COR-L47 (cell line): ENCODE measurements at places on chromosomes 7 and 10.

DNA sequence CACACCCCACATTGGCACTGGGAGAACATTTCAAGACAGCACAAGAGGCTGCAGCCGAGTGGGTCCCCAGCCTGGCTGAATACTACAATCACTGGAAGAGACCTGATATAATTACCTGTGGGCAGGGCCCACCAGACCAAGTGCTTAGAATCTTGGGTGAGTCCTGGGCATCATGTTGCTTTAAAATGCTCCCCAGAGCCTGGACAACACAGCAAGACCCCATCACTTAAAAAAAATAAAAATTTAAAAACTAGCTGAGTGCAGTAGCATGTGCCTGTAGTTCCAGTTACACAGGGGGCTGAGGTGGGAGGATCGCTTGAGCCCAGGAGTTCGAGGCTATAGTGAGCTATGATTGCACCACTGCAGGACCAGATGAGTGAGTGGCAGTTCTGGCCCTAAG is 28.1 kb downstream of the FAM171A1 start:
- no peak for DNase-seq

- DNase-seq: no peak
Observed at GRCh38 chr7:80790877-80791276, 128.0 kb downstream of the SEMA3C start.

DNA sequence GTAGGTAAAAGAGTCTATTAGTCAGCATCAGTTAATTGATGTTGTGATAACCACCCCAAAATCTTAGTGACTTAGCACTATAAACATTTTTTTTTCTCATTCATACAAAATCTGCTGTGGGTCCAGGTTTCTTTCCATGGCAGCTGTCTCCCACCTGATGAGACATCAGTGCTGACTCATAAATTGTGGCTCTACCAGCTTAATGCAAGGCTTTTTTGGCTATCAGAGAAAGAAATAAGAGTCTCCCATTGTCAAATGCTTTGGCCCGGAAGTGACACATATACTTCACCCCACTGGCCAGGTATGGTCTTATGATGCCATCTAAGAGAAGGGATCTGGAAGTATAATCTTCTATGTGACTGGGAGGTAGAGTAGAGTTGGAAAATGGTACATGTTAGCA is 14.5 kb downstream of the DNAJB9 start:
- no peak for DNase-seq

GRCh38 chr10:128000471-128001362 is 93.8 kb downstream of the PTPRE start:
- DNase-seq: no peak

- no peak for DNase-seq
Observed at GRCh38 chr10:117311261-117311660, 64.0 kb downstream of the PDZD8 start.

GRCh38 chr10:53209944-53210611 is 437.5 kb upstream of the MBL2 start:
- peak; percentile 31 for DNase-seq

DNA sequence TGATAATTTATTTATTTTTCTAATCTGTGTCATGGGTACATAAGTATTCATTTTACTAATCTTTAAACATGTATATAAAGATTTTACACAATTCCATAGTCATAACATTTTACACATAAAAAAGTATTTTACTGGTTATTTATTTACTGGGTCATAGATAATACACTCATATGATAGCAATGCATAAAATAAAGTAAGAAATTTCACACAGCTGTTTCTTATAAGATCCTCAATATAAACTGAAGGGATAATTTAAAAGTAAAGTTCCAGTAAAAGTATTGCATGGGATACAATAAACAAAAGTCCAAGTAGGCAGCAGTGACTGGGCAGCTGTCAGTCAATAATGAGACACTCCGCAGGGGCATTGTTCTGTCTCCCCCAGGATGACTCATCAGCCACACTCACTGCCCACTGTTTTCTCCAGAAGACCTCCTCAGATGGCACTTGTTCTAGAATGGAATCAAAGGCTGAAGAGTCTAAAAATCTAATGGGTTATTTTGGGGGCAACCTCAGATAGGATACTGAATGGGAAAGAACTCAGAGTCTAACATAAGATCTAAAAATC is 32.7 kb downstream of the DPY19L1 start:
- DNase-seq: no peak

GRCh38 chr10:29923416-29923965 is 135.9 kb downstream of the JCAD start:
- no peak for DNase-seq

- DNase-seq: no peak
Observed at GRCh38 chr10:28970231-28970630, 292.9 kb downstream of the BAMBI start.

DNA sequence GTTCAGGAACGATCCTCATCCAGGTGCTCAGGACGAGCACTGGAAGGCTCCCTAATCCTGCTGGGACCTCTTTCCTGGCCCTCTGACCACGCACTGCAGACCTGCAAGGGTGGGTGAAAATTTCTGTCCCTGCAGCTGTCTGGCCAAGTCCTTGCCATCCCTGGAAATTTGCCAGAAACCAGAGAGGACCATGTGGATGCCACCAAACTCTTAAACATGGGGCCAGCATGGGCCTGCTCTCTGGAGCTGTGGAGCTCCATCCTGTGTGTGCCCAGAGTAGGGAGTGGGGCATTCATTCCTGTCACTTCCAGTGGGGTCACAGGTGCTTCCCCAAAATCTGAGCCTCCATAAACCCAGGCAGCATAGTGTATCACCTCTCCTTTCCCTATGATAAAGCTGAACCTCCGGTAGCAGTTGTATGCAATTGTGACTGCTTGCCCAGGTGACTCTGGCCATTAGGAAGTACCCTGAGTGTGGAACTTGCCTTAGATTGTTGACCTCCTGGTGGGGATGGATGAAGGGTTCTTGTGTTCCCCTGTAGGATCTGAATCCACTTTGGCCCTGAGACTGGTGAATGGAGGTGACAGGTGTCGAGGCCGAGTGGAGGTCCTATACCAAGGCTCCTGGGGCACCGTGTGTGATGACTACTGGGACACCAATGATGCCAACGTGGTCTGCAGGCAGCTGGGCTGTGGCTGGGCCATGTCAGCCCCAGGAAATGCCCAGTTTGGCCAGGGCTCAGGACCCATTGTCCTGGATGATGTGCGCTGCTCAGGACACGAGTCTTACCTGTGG is 57.1 kb downstream of the DMBT1 start:
- no peak for DNase-seq

GRCh38 chr10:14782691-14783363 is 8.1 kb upstream of the FAM107B start:
- no peak for DNase-seq

GRCh38 chr7:116572036-116572435 is 47.2 kb downstream of the CAV1 start:
- DNase-seq: no peak

- no peak for DNase-seq
Observed at GRCh38 chr10:101207026-101207425, 22.2 kb downstream of the LBX1 start.

DNA sequence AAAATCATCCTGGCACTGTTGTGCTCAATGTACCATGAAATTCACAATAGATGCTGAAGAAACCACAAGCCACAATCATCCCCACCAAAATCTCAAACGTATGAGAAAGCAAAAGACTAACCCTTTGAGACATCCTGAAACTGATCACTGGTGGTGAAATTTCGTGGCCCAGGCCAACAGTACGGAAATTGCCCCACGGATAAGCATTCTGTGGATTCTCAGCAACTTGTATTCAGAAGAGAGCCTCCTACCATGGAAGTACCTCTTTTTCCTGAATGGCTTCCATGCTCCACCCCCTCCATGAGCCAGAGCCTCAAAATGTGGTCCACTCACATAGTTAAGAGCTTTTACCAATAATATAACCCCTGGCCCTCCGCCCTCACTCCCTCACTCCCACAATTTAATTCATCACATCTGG is 163.9 kb upstream of the AUTS2 start:
- DNase-seq: no peak

GRCh38 chr10:48494611-48495010 is 110.3 kb downstream of the ARHGAP22 start:
- no peak for DNase-seq

- DNase-seq: no peak
Observed at GRCh38 chr7:26549281-26549944, 257.8 kb downstream of the SNX10 start.

DNA sequence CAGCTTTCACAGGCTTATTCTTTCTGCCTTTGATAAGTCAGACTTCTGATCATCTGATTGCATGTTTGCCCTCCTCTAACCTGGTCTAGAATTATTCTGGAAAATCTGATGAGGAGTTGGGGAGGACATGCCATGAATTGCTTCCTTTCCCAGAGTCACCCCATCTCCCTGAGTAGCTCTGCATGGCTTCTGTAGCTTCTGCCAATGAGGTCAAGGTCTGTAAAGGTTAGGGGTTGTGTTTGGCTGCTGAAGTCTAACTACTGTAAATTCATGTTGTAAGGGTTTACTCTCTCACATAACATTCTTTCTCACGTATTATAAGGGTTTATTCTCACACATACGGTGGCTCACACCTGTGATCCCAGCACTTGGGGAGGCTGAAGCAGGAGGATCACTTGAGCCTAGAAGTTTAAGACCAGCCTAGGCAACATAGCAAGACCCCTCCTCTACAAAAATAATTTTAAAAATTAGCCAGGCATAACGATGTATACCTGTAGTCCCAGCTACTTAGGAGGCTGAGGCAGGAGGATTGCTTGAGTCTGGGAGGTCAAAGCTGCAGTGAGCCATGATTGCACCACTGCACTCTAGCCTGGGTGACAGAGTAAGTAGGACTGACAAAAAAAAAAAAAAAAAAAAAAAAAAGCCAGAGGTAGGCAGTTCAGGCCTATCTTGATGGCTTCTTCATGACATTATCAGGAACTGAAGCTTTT is 10.7 kb downstream of the GSTO2 start:
- DNase-seq: no peak

DNA sequence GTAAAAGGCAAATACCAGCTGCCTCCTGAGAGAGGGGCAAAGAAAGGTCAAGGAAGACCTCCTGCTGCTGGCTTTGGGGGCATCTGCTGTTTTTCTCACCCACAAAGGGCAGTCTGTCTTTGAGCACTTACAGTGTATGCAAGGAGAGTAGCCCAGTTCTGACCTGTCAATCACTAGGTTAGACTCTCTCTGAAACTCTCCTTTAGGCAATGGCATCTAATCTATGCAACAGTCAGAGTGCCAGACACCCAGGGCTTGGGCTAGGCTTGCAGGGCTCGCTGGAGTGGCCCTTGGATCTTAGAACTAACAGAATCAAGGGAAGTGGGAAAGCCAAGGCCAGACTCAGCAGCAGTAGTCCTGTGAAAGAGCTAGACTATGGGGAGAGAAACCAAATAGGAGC is 522.9 kb downstream of the NRG3 start:
- no peak for DNase-seq

- DNase-seq: no peak
Observed at GRCh38 chr7:85833066-85833465, 646.2 kb upstream of the SEMA3D start.

- DNase-seq: no peak
Observed at GRCh38 chr10:28853195-28853594, 175.9 kb downstream of the BAMBI start.

DNA sequence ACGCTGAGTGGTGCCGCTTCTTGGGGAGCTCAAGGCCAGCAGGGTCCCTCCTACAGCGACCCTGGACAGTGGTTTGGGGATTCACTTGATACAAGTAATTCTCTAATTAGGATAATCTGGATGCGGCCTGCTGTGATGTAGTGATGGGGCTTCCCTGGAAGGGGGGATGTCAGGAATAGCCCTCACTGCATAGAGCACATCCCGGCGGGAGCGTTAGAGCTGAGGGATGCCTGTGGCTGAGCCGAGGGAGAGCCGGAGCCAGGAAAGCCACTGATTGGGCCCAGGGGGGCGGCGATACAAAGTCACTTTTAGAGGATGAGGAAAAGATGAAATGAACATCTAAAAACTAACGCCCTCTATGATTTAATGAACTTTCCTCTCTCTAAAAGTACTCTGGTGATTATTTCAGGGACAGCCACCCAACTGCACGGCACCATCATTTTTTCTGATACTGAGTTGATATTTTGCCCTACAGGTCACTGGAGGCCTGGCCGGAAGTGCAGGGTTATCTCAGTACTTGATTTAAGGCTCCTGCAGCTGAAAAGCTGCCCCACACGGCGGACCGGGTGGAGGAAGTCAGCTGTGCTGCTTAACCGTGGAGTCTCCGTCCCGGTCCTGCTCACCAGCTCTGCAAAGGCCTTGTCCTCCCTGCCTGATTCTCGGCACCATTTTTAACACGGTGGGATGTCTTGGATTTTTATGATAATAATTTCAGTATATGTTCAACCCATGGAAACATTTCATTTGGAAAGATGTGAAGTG is 518.8 kb downstream of the DNAJB6 start:
- DNase-seq: no peak

- DNase-seq: no peak
Observed at GRCh38 chr7:40243076-40243475, 108.3 kb downstream of the SUGCT start.

- DNase-seq: no peak
Observed at GRCh38 chr10:80068270-80068669, 10.2 kb upstream of the TMEM254 start.

- DNase-seq: no peak
Observed at GRCh38 chr7:103966593-103967277, 22.7 kb downstream of the RELN start.

DNA sequence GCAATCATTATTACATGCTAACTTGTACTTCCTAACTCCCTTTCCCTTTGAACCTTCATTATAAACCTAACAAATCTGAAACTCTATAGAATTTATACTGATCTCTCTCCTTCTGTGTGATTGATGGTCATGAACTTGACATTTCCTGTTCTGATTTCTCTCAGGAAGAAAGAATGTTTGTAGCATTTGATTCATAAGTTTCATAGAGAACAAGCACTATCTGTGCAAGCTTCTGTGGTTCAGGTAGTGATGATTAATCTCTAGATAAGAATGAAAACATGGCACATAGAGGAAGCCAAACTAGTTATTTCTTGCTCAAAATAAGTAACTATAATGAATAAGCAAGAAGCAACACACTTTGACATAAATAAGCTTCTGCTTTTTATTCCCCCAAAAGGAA is 34.2 kb downstream of the TFPI2 start:
- DNase-seq: no peak

DNA sequence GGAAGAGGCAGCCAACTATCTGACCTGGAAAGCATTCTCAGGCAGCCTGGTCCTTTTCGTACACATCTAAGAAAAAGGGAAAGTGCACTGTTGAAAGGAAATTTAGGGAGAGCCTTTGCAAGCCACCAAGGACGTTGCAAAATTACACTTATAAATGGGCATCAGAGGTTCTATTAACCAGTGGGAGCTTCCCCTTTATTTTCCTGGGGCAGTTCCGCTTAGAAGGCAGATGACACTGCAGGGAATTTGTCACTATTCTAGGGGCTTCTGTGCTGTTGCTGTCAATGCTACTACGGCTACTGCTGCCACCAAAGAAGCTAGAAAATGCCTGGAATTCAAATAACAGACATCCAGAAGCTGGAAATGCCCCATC is 79.6 kb upstream of the AUTS2 start:
- DNase-seq: no peak

DNA sequence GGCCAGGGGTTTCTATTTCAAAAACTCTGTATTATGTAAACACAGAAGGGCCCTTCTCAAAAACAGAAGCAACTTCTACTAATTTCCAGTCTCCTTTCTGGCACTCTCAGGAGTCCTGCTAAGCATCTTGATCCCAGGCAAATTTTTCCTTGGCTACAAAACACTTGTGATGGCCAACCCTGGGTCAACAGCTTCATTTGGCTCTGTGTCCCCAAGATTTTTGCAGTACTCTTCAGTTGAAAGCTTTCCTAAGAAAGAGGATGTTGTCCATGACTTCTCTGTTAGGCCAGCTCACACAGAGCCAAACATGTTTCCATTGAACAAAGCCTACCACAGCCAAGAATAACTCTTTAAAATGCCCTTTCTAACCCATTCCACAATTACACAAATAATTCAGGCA is 99.0 kb upstream of the EGR2 start:
- DNase-seq: no peak
